Right atrium auricular region (tissue), 2 donors: ENCODE measurements at places on chromosomes 2 and 18.

- H3K27me3 ChIP-seq, result no peaks in the 10 kb centered on the region
- no peaks in the 10 kb centered on the region for H3K4me1 ChIP-seq
- DNase-seq, result no peak
- H3K4me3 ChIP-seq, result no peak overlapping the region
- no peaks in the 10 kb centered on the region for H3K36me3 ChIP-seq
Observed at GRCh38 chr2:137910641-137911040, 53.6 kb upstream of the HNMT start.

DNA sequence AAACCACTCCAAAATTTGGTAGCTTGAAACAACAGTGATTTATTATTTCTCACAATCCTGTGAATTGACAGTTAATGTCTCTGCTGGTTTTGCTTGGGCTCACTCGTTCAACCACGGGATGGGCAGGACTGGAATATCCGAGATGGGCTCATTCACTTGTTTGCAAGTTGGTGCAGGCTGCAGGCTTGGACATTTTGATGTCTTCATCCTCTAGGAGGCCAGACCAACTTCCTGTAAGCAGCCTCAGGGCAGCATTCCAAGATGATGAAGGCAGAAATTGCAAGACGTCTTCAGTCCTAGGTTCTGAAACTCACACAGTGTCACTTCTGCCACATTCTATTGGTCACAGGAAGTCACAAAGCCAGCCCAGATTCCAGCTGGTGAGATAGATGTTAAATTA, 47.1 kb downstream of the GPR39 start:
- no peaks in the 10 kb centered on the region for H3K36me3 ChIP-seq
- H3K27me3 ChIP-seq, result no peaks in the 10 kb centered on the region

DNA sequence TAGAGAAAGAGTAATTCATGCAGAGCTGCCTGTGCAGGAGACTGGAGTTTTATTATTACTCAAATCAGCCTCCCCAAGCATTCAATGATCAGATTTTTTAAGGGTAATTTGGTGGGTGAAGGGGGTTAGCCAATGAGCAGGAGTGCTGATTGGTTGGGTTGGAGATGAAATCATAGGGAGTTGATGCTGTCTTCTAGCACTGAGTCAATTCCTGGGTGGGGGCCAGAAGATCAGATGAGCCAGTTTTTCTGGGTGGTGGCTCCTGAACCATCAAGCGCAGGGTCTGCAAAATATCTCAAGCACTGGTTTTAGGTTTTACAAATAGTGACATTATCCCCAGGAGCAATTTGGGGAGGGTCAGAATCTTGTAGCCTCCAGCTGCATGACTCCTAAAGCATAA, 312.8 kb upstream of the THSD7B start:
- H3K36me3 ChIP-seq, result no peaks in the 10 kb centered on the region
- H3K4me1 ChIP-seq, result no peaks in the 10 kb centered on the region
- no peak for DNase-seq
- no peaks in the 10 kb centered on the region for H3K27me3 ChIP-seq
- no peak overlapping the region for H3K4me3 ChIP-seq

DNA sequence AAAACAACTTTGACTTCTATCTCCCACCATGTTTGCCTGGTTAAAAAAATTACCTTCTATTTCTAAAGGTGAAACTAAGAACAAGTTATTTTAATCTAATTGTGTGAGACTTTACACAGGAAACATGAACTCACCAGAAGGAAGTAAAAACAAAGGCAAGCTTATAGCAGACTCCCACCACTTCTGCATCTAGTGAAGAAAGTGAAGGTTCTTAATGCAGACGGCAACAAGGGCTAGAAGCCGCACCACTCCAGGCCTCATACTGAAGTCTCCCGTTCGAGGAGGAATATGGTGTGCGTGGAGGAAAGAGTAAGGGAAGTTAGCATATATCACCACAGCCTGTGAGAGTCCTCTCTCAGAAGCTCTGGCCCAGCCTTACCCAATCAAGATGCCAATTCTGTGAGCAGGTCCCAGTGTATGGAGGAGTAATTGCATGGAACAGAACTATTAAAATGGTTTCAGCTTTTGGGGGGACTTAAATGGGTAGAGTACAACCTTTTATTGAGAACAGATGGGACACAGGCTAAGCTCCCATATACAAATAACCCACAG, 958.7 kb downstream of the BCL11A start:
- no peak for DNase-seq
- H3K27ac ChIP-seq, result no peak overlapping the region
- H3K27me3 ChIP-seq, result no peaks in the 10 kb centered on the region
- H3K4me3 ChIP-seq, result no peak overlapping the region
